ENCODE measurements at places on chromosomes 16 and 17. TPM values are rescaled to one million over a fixed set of nuclear protein-coding genes. Genes with fewer than 3 reads are reported as not detected.

Gene ADAT1
- total RNA-seq, result 65.4 TPM

Gene NDE1
- total RNA-seq, result 31.5 TPM

Gene CNGB1
- not detected for total RNA-seq

Gene CNTNAP1
- total RNA-seq, result 11.5 TPM

- no peak for DNase-seq
These were observed 33.6 kb upstream of the RAI1 start for GRCh38 chr17:17647524-17648178.

DNA sequence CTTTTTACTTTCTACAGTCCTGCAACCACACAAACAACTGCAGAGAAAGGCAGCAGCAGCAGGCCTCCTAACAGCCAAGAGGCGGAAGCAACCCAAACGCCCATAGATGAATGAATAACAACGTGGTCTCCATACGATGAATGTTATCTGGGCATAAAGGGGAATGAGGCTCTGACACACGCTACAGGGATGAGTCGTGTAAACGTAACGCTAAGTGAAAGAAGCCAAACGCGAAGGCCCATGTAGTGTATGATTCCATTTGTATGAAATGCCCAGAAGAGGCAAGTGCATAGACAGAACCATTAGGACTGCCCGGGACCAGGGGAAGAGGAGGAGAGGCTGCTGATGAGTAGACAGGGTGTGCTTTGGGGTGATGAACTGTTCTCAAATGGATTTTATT lies 94.8 kb upstream of the DNAH17 start:
- no peak for DNase-seq
